Psoas muscle (tissue), 8 donors: ENCODE measurements at places on chromosomes 16 and 17.
A peak's percentile ranks its signal among the peaks of the same experiment; 100 is the strongest.

DNA sequence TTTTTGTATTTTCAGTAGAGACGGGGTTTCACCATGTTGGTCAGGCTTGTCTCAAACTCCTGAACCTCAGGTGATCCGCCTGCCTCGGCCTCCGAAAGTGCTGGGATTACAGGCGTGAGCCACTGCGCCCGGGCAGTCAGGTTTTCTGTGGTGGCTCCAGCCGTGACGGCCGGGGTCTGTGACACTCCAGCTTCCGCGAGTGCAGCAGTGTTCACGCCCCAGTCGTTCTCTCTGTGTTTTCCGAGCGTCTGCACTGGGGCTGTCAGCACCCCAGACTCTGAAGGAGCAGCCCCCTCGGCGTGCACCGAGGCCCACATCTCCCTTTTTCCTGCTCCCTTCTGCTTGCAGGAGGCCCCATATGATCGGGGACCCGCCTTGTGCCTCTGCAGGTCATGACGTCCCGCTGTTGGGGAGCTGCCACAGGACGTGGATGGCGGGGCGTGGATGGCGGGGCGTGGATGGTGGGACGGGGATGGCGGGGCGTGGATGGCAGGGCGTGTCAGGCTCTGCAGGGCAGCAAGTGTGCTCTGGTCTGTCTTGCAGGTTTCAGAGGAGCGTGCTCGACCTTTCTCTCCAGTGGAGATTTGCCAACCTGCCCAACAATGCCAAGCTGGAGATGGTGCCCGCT, 5.7 kb downstream of the ASPSCR1 start:
- DNase-seq: peak; percentile 46

GRCh38 chr17:15083225-15083624, 181.9 kb downstream of the PMP22 start:
- no peak for DNase-seq

DNA sequence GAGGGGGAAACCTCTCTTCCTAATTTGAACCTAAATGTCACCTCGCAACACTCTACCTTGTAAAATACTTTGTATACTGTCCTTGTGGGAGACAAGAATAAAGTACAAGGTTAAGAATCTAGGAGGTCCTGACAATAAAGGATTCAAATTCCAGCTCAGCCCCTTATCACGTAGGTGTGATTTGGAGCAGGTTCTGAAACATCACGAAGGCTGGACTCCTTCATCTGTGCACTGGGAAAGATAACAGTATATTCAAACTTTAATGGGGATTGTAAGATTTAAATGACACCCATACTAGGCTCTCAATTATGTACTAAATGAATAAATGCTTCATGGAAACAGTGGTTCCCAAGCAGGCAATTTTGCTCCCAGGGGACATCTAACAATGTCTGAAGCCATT, 2.1 kb downstream of the TXNDC11 start:
- no peak for DNase-seq

GRCh38 chr17:3730881-3731429, 7.3 kb downstream of the HASPIN start:
- no peak for DNase-seq

DNA sequence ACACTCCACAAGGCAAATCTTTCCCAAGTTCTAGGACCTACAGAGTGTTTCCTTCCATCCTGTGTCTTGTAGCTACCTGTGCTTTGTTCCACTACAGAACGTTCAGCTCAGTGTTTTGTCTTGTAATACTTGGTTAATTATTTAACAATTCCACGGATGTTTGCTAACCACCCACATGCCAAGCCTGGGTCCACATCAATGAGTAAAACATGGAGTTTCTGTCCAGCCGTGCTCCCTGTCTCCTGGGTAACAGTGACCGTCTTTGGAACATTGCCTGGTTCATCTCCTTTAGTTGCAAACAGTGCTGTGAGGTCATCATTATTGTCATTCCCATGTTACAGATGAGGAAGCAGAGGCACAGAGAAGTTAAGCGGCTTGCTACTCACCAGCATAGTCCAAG, 41.3 kb downstream of the IRF8 start:
- DNase-seq: no peak

DNA sequence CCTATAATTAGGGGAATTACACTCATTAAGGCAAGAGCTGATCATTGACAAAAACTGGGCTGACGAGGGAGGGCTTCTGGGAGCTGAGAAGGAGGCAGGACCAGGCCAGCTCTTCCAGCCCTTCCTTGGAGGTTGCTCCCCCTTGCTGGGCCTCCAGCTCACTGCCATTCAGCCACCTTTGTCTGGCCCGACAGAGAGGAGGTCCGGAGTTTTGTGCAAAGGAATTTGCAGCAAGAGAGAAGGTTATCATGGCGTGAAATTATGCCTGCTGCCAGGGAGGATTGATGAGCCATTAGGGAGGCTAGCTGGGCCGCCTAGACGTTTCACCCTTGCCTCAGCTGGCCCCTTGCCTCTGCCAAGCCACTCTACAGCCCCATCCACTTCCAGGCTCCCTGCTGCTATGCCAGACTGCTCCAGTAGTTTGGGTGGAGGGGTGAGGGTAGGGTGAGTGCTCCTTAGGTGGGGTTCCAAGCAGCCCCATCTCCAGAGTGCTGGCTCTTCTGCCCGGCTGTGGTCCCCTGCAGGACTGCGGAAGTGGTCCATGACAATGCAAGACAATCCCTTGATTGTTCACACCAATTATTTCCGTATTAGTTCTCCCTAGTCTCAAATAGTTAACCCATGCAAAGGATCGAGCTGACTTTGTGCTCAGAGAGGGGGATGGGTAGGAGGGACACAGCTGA, 17.1 kb upstream of the PHF12 start:
- DNase-seq: no peak

GRCh38 chr17:49687878-49688491, 10.1 kb upstream of the SPOP start:
- no peak for DNase-seq

GRCh38 chr17:36001862-36002603, 680 bp upstream of the CCL15 start:
- DNase-seq: no peak

DNA sequence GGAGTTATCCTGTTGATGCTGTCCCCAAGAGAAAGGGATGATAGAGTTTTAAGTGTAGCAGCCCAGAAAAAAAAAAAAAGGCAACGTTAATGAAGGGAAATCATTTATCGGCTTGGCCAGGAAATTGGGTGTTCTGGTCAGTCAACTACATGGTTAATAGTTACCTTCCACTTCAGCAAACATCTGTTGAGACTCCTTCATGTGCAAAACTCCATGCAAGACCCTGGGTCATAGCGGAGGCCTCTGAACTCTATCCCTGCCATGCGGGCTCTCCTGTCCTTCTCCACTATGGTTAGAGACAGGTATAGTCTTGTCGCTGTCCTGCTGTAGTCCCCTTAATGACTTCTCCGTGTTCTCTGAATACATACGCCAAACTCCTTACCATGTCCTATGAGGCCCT, 3.5 kb upstream of the LYRM9 start:
- no peak for DNase-seq

GRCh38 chr16:67193536-67193935, 1.6 kb downstream of the E2F4 start:
- no peak for DNase-seq

GRCh38 chr16:85571813-85572619, 41.1 kb upstream of the GSE1 start:
- DNase-seq: no peak

- no peak for DNase-seq
These were observed at the start of gene VAT1L for GRCh38 chr16:77788181-77789084. TSS of gene VAT1L (plus strand) at chr16:77788564. CDS start at chr16:77788683, 119 bp downstream.

GRCh38 chr17:69602972-69603371, 188.5 kb downstream of the MAP2K6 start:
- DNase-seq: no peak

DNA sequence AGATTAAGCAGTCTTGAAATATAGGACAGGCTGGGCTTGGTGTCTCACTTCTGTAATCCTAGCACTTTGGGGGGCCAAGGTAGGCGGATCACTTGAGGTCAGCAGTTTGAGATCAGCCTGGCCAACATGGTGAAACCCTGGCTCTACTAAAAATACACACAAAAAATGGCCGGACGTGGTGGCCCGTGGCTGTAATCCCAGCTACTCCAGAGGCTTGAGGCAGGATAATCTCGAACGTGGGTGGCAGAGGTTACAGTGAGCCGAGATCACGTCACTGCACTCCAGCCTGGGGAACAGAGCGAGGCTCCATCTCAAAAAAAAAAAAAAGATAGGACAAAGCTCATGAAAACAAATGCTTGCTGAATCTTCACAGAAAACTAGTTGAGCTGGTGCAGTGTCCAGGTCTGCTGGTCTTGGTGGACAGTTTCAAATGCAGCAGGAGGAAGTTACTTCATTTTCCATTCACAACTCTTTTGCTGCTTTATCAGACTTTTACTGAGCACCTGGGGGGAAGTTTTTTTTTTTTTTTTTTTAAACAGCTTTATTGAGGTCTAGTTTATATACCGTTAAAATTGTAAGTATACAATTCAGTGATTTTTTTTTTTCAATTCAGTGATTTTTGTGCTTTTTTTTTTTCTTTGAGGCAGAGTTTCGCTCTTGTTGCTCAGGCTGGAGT, 45.2 kb downstream of the SNX29 start:
- no peak for DNase-seq

DNA sequence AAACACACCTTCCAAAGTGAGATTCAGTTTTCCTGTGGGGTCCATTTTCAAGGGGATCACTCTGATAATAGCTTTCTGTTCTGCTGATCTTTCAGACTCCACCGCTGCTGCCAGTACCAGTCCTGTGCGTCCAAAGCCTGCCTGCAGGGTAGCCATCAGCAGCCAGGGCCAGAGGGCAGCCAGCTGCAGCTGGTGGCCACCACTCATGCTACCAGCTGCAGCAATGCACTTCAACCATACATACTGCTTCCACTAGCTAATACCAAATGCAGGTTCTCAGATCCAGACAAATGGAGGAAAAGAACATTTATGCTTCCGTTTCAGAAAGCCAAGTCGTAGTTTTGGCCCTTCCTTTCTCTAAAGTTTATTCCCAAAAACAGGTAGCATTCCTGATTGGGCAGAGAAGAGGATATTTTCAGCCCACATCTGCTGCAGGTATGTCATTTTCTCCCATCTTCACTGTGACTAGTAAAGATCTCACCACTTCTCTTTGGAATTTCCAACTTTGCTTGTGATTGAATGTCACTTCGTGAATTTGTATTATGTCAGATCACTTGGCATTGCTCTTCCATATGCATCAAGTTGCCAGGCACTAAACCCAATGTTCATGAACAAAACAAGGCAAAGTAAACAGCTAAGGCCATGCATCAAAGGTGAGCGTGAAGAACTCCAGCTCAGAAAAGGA, 1.8 kb downstream of the RNF43 start:
- DNase-seq: no peak

- no peak for DNase-seq
These were observed at the start of gene HOXB2 for GRCh38 chr17:48545022-48545375. TSS of gene HOXB2 (minus strand) at chr17:48545109. CDS start at chr17:48544911, 198 bp downstream.

DNA sequence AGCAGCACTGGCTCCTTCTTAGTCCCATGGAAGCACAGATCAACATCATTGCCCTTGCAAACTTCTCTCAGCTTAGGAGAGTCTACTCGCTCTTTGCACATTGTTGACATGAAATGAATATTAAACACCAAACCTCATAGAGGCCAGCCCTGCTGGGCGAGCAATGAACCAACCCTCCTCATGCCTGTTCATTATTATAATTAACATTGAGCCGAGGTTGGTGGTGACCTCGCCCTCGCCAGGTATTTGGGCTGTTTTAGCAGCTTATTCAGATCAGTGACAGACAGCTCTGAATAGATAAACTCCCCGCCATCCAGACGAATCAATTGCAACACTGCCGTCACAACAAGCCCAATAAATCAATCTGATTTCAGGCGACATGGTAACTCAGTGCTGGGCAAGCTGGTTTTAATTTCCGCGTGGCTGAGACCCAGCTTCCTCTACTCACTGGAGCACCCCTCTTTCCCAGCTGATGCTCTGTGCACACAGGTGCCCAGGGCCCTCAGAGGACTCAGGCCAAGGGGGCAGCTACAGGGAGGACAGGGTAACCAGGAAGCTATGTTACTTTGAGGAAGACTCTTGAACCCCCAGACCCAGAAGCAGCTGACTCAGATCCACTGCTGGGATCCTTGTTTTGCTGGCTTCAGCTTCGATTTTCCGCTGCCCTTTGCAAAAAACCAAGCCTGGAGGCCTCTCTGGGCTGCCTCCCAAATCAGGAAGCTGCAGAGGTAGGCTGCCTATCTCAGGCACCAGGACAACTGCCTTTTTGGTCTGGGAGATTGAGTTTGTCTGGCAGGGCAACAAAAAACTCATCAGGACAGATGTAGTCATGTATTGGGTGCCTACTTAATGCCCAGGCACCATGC, 10.7 kb upstream of the SEZ6 start:
- no peak for DNase-seq

DNA sequence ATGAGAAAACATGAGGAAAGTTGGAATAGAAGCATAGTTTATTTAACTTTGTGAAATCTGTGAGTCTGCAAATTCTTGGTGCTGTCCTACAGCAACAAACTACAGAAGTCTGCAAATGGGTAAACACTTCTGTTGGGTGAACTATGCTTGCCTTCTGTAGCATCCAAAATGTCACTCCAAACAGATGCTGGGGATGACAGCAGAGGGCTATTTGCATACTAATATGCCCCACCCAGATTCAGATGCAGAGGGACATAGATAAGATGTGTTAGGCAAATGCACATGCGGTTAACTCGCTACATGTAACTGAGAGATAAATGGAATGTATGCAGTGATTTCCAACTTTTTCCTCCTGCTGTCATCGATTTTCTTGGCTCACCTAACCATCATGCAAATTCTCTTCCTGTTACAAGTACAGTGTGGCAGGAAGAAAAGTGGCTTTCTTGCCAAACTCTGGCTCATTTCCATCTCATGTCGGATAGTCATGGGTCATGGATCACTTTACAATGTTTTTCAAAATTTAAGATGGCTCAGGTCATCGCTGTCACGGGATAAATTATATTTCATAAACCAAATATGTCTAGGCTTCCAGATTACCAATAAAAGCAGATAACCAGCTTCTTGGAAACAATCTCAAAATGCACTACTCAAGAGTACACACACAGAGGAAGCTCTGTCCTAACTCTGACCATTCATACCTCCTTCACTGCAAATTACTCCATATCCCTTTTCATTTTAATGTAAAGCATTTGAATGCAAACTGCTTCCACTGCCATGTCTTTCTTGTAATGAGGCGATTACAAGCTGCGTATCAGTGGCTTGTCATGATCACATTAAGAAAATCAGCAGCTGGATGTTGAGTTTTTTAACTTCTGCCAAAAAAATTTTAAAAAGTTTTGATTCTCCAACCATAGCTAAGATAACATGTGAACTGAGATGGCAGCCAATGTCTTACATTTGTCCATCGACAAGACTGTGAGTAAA, 47.7 kb downstream of the ADAMTS18 start:
- no peak for DNase-seq
